ENCODE measurements at places on chromosomes 13 and 19.

DNA sequence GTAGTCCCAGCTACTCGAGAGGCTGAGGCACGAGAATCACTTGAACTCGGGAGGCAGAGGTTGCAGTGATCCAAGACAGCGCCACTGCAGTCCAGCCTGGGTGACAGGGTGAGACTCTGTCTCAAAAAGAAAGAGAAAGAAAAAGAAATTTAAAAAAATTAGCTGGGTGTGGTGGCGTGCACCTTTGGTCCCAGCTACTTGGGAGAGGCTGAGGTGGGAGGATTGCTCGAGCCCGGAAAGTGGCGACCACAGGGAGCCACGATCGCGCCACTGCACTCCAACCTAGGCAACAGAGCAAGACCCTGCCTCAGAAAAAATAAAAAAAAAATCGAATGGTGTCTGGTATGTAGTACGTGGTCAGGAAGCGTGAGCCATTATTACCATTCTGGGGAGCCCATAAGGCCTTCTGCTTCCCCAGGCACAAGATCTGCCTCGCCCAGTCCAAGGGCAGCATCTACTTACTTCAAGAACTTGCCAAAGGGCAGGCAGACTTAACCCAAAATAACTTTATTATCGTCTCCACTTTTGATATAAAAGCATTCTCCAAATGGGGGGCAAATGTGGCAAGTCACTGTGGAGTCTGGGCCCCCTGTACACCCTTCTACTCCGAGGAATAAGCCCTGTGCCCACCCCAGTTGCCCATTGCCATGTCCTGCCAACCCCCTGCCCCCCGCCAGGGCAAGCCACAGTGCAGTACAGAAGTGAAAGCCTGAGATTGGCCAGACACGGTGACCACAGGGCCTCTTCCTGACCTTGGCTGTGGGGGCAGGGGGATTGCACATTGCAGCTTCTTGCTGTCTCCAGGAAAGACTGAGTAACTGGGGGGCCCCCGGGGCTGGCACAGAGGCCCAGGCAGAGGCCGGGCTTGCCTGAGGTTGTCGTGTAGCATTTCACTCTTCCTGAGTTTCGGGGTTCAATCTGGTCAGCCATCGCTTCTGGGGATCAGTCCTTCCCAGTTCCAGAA, 12.6 kb downstream of the CCL25 start:
- no peak for DNase-seq

- no peak for DNase-seq
These were observed 535 bp downstream of the BSG start for GRCh38 chr19:572743-573518.

DNA sequence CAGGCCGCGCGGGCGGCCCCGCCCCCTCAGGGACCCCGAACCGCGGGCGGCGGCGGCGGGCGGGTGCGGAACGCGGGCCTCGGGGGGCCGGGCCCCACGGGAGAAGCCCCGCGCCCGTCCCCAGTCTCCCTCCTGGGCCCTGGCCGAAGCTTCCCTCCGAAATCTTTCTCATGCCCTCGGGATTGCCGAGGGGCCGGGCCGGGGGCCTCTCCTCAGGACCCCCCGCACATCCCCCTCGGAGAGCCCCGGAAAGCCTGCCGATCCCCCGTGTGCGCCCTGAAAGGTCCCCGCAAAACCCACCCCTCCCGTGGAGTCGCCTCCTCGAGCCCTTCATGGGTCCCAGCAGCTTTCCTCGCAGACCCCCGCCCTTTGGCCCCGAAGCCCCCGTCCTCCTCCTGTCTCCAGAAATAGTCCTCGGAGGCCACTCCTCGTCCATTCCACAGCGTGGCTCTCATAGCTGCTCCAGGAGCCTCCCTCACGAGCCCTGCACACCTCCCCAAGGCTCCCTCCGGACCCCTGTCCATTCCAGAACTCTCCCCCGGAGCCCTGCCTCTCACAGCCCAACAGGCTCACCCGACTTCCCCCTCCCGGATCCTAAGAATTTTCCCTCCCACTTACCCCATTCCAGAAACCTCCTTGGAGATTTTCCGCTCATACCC, 555 bp downstream of the SAMD4B start:
- DNase-seq: no peak

- no peak for DNase-seq
These were observed 62.9 kb upstream of the MCF2L start for GRCh38 chr13:112905990-112906641.

DNA sequence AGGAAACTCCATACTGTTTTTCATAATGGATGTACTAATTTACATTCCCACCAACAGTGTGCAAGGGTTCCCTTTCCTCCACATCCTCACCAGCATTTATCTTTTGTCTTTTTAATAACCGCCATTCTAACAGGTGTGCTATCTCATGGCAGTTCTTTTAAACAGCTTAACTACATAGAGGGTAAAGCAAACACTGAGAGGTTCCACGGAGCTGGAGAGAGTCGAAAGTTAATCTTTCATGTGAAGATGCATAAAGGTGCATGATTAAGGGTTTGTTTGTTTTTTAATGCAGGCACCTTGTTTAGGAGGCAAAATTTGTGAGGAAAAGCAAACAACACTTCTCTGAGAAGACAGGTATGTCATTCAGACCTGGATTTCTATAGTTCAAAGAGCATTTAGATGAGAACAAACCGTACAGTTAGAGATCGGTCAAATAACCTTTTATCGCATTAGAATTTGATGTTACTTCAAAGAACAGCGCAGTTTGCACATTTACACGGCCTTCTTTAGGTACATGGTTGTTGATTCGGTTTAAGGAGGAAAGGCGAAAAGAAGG, 193.9 kb downstream of the RBM26 start:
- no peak for DNase-seq

- no peak for DNase-seq
These were observed 70.6 kb upstream of the KLF12 start for GRCh38 chr13:74204602-74205312.

- DNase-seq: no peak
These were observed 2.6 kb upstream of the WIZ start for GRCh38 chr19:15452111-15453047.

DNA sequence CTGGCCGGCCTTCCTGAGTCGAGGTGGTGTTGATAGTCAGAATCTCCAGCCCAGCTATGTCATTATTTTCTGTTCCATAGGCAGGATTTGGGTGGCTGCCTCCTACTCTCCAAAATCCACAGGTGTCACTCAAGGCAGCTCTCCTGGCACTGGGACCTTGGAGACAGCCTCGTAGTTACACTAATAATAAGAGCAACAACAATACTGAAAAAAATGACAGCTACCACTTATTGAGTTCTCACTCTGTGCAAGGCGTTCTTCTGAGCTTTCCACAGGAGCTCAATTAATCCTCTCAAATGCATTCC, 12.2 kb upstream of the KLK12 start:
- DNase-seq: no peak

- DNase-seq: no peak
These were observed 42.0 kb downstream of the TNFRSF19 start for GRCh38 chr13:23612182-23612581.

All from stimulated activated CD8-positive, alpha-beta memory T cell treated with anti-CD3 and anti-CD28 coated beads, Interleukin-15, amount 100 ng/mL, for 48 hours (primary cell).